Tibial artery (tissue), 4 donors: ENCODE measurements at places on chromosomes 7 and 10.

DNA sequence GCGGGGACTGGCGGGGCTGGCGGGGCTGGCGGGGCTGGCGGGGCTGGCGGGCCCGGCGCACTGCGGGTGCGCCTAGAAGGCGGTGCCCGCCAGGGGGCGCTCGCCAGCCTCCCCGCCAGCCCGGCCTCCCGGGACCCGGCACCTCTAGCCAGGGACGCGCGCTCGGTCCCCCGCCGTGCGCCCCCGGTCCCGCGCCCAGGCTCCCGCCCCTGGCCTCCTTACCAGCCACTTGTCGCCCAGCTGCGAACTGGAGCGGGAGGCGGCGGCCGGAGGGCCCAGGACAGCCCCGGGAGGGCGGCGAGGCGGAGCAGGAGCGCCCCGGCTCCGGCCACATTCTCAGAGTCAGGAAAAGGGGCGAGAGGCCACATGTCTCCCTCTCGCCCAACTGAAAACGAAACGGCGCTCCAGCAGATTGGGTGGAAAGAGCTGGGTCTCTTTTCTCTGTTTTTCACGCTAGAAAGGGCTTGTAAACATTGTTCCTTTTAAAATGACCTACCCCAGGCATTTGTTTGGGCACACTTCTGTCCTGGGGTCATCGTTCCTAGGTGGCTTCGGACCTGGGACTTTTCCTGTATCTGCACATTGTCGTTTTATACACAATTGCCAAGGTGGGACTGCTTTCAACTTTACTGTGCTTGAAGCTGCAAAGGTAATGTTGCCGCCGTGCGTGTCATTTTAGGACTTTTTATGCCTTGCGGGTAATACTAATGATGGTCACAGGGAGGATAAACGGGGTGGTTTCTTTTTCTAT, 378 bp upstream of the PRKCQ start:
- no peak for DNase-seq

- no peak for DNase-seq
Observed at GRCh38 chr7:140685407-140686087, 11.0 kb upstream of the NDUFB2 start.

- no peak for DNase-seq
Observed at GRCh38 chr10:3363311-3364045, 190.9 kb upstream of the PITRM1 start.

DNA sequence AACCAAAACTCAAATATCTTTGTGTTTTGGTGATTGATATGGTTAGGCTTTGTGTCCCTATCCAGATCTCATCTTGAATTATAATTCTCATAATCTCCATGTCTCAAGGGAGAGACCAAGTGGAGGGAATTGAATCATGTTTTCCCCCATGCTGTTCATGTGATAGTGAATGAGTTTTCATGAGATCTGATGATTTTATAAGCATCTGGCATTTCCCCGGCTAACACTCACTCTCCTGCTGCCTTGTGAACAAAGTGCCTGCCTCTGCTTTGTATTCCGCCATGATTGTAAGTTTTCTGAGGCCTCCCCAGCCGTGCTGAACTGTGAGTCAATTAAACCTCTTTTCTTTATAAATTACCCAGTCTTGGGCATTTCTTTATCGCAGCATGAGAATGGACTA, 419.5 kb downstream of the SH2D4B start:
- no peak for DNase-seq

DNA sequence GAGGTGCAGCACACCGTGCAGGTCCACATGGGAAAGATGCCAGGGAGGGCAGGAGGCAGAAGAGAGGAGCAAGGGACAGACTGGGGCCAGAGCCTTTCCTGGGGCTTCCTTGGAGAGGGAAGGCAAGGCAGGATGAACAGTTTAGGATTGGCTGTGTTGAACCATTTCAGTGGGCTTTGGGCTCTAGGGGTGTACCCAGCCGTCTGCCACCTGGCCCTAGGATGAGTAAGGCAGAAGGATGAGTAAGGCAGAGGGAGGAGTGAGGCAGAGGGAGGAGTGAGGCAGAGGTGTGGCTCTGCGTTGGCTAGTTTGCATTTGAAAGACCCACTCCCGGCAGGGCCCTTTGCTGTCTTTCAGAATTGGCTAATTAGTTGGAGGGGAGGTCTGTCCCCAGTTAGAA, 31.5 kb upstream of the PRF1 start:
- no peak for DNase-seq

GRCh38 chr7:111112439-111112838, 21.5 kb downstream of the LRRN3 start:
- DNase-seq, result no peak

DNA sequence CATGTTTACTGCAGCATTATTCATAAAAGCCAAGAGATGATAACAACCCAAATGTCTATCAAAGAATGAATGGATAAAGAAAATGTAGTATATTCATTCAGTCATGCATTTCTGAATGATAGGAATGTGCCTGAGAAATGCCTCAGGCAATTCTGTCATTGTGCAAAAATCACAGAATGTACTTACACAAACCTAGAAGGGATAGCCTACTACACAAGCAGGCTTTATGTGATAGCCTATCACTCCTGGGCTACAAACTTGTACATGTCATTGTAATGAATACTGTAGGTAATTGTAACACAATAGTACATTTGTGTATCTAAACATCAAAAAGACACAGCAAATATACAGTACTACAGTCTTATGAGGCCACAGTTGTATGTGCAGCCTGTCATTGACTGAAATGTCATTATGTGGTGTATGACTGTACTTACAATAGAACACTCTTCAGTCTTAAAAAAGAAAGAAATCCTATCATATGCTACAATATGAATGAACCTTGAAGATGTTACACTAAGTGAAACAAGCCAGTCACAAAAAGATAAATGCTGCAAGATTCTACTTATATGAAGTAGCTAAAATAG, 141.8 kb upstream of the GPR22 start:
- DNase-seq, result no peak

DNA sequence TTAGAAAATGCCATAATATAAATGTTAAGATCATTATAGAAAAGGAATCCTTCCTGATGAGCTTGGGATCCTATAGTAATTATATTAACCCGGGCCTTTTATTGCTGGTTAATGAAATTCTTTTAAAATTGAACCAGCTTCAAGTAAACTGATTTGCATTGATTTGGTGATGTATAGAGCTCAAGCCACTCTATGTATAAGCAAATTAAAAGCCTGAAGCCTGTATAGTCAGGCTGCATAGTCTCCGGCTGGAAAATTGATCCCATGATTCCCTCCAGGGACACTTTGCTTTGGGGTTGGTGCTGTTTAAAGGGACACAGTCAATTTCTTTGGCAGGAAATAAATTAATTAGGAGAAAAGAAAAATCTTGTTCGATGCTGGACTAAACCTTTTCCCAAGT, 199.1 kb downstream of the HERPUD2 start:
- no peak for DNase-seq

DNA sequence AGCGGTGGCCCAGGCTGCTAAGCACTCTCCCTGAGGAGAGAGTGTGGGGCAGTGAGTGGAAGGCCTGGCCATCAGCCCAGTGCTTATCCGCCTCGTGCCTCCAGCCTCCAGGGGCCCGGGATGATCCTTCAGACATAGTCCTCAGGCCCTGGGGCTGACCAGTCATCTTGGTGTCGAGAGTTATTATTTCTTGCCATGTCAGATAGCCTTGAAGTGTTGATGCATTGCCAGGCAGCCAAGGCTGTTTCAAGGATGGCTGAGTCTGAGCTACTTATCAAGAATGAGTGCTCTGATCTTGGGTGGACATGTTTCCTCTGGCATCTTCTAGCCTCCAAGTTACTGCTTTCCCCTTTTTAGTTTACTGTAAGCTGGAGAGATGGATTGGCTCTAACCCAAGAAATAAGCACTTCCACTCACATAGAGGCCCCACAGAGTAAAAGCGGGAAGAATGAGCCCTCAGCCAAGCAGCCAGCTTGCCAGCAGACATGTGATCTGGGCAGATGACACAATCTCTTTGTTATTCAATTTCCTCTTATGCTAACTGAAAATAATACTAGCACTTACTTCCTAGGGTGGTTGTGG, 136.5 kb upstream of the NAMPT start:
- DNase-seq, result peak; percentile 86

- DNase-seq, result no peak
Observed at GRCh38 chr10:114359041-114359952, 45.0 kb downstream of the AFAP1L2 start.
